Globus pallidus (tissue), 1 donor: ENCODE measurements at places on chromosomes 5 and 9.

- no peak for DNase-seq
Observed at GRCh38 chr9:124496463-124496862, 10.7 kb downstream of the NR5A1 start.

- no peak for DNase-seq
Observed at GRCh38 chr9:137127301-137128157, 11.4 kb upstream of the GRIN1 start.

GRCh38 chr9:113219186-113219936 lies 1.7 kb downstream of the FKBP15 start:
- peak; percentile 33 for DNase-seq

GRCh38 chr5:177470759-177471536 lies 2.5 kb downstream of the DBN1 start:
- DNase-seq: no peak

GRCh38 chr5:76610196-76610595 lies 13.0 kb downstream of the F2RL2 start:
- no peak for DNase-seq

GRCh38 chr5:113145757-113146387 lies 169.3 kb downstream of the DCP2 start:
- no peak for DNase-seq

DNA sequence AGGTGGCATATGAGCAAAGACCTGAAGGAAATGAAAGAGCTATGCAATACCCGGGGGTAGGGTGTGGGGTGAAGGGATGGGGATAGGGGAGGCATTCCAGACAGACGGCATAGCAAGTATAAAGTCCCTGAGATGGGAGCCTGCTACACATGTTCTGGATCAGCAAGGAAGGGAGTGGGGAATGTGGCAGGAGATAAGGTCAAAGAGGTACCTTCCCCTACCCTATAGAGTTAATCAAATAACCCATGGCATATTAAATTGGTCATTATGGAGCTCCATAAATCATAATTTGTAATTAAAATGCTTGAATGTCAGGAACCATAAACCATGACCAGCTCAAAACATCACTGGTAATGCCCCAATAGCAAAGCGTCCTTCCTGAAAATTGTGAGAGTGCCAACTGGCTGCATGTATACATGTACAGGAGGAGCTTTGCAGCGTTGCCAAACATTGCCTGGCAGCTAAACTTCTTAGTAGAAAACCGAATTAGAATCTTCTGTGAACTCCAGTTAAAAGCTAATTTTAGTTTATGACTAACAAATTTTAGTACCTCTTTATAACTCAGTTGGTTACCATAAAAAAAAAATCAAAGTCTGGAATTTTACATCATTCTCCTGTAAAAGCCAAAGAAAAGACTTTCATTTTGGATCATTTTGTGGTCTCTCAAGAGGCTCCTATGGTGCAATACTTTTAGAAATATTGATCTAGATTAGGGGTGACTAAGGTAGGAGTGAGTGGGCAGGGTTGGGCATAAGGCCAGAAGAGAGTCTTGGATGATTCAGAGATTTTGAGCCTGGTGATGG lies 4.7 kb downstream of the DNAI1 start:
- DNase-seq: no peak

DNA sequence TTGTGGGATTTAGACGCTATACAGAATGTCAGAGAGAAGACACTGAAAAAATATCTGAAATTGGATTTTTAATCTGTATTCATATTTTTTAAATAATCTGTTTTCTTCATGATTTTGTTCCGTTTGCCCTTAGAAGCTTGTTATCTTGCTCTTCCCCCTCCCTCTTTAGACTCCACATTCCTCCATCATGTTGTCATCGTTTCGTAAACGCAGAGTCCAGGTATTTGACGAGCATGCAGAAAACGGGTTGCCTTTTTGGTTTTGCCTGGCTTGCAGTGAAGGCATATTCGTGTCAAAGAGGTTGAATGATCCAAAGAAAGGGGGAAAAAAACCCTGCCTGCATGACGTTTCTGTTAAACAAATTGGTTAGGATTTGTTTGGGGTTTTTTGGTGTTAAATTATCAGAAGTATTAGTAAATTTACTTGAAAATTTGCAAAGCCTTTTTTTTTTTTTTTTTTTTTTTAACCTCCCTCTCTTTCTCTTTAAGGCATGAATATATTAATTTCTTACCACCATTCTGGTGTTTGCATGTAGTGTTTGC lies 2.9 kb downstream of the SPTAN1 start:
- DNase-seq: no peak

- DNase-seq: no peak
Observed at GRCh38 chr9:134223091-134223490, 58.7 kb upstream of the RNU6ATAC start.

DNA sequence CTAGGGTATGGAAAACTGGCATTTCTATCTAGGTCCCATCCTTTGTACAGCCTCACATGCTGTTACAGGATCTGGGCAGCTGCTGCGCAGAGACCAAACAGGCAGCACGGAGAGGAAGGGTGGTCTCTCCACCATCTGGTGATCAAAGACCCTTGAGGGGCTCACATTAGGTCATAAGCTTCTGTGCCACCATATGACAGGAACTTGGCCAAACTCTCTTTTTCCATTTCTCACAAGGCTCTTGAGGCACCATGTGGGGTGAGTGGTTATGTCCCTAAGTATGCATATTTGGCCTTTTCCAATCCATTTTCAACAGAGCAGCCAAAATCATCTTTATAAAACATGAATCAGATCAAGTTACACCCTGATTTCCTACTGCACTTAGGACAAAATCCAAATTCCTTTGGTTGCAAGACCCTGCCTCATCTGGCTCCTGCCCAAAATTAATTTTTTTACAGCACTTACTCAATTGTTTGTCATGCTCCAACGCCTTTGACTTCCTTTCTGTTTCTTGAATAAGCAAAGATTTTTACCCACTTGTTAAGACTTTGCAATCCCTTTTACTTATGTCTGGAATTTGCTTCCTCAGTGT lies 730.0 kb downstream of the MAT2B start:
- DNase-seq: no peak

- no peak for DNase-seq
Observed at GRCh38 chr5:100407053-100407452, 128.1 kb upstream of the FAM174A start.

DNA sequence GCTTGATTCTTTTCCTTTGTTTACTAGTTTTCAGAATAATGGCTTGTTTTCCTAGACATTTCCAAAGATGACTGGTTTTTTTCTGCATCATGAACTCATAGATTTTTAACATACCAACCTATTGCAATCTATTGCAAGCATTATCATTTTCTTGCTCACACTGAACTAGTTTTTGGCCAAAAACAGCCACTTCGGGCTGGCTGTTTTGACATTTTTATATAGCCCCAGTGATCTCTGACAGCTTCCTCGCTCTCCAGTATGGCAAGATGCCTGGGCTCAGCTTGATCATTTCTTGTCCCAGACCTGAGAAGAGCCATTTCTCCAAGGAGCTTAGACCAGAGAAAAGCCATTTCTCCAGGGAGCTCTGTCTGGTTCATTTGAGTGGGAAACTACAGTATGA lies 94.3 kb upstream of the MAMDC2 start:
- DNase-seq: no peak

DNA sequence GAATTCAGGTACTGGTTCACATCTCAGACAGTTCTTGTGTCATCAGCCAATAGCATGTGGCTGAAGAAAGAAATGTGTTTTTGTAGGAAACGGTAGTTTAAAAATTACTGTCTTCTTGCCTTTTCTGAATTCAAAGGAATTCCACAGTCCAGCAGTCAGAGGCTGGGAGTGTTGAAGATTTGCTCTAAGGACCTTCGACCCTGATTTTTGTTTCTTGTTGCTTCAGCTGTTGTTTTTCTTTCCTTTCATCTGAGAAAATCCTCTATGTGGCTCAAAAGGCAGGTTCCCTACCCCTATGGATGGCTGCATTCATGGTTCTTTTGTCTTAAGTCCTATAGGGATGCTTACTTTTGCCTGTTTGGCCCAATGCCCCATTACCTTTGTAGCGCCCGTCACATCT lies 304.9 kb downstream of the TMEM167A start:
- no peak for DNase-seq

DNA sequence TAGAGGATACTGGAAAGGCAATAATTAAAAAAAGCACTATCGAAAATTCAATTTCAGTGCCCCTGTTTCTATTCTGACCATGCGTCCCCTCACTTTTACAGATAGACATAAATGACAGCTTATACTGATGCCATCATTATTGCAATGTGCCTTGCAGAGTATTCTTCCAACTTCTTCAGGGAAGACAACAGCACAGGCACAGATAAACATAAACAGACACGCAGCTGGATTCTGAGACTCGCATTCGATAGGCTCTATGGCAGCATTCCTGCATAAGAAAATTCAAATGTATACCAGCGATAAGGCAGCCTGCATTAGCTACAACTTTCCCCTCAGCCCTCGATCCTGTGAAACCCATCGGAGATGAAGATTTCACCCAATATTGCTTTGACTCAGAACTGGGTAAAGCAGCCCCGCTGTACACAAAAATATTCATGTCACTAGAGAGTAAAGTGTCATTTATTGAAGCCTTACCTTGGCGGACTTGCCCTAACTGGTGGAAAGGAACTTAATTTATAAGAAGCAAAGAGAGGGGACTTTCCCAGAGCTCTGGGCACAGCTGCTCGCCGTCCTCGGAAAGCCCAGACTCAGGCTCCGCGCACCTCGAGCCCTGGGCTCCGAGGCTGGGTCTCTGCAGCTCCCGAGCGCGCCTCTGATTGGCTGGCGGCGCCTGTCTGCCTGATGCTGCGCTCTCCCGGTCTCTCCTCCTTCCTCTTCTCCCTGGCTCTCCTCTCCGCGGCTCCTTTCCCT lies at the start of gene CDH18:
CDH18 (minus strand) TSS at position 589 of the 750 bp plus-strand sequence. CDS start 149,214 bp downstream, outside the sequence.
- DNase-seq: peak; percentile 49

DNA sequence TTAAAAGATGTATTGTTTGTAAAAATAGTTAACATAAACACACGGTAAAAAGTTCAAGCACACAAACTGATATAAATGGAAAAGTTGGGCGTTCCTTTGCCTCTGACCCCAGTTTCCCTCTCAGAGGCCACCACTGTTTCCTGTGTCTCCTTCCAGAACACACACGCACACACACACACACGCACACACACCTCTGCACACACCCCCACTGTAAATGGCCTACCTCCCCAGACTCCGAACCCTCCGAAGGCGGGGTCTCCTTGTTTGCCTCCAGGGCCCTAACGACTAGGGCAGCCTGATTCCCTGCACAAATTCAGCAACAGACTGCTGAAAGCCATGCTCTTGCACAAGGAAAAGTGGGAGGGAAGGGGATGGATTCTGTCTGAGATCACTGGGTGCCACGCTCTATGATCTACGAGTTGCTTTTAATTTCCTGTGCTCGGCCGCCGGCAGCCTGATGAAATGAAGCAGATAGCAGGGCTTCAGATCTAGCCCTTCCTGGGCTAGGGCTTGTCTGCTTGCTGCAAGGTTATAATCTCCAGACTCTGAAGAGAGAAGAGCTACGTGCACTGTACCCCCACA lies 184.0 kb upstream of the IL12B start:
- DNase-seq: no peak

GRCh38 chr5:95124731-95125130 lies 160.2 kb downstream of the MCTP1 start:
- no peak for DNase-seq

GRCh38 chr5:98363157-98363556 lies 410.3 kb upstream of the RGMB start:
- DNase-seq: no peak

GRCh38 chr9:136119061-136119882 lies 597 bp upstream of the TMEM250 start:
- DNase-seq: no peak

GRCh38 chr5:150651924-150652671 lies 9.0 kb upstream of the MYOZ3 start:
- no peak for DNase-seq

- no peak for DNase-seq
Observed at GRCh38 chr9:104287253-104287878, 193.3 kb downstream of the SMC2 start.

GRCh38 chr5:43019614-43020398 lies 20.3 kb downstream of the ANXA2R start:
- DNase-seq: no peak

DNA sequence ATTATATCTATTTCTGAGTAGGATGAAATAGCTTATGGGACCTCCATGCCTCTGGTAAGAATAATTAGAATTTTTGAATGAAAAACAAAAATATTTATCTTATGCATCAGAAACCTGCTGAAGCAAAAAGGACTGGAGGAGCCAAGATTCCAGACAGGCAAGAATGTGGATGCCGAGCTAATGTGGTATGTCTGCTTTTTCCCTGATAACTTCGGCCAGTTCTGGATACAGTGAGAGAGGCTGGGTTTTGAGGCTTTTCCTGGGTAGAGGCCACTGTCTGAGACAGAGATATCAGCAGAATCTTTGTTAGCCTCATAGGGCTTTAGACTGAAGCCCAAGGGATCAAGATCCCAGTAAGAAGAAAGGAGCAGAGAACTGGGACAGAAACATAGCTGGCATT lies 5.2 kb upstream of the CTNND2 start:
- DNase-seq: no peak

DNA sequence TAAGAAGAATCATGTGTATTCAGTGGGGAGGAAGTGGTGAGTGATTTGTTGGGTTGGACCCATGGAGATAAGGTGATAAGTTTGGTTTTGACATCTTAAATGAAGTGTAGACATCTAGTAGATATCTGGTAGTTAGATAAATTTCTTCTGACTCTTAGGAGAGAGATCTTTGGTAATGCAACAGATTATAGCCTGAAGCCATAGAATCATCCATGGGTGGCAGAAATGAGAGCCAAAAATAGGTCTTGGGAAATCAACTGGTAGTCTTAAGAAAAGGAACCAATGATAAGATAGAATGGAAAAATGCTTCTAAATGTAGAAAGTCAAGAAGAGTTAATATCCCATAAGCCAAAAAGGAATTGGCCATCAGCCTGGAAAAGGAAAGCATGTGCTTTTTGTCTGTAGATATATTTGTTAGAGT lies 532.7 kb upstream of the GRAMD2B start:
- no peak for DNase-seq

DNA sequence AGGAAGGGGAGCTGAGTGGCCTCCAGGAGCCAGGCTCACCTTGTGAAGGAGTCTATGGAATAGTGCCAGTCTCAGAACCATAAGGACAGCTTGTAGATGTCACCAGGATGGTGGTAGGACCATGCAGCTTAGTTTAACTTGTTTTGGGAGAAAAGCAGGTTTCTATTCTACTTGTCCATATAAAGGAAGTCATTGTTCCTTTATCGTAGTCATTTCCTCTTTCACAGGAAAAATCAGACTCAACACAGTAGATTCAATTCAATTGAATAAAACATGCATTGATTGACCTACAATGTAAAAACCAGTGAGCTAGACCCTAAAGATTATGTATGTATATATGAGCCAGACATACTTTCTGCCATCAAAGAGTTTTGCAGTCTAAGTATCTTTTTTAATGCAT lies 53.3 kb downstream of the MEGF10 start:
- no peak for DNase-seq

DNA sequence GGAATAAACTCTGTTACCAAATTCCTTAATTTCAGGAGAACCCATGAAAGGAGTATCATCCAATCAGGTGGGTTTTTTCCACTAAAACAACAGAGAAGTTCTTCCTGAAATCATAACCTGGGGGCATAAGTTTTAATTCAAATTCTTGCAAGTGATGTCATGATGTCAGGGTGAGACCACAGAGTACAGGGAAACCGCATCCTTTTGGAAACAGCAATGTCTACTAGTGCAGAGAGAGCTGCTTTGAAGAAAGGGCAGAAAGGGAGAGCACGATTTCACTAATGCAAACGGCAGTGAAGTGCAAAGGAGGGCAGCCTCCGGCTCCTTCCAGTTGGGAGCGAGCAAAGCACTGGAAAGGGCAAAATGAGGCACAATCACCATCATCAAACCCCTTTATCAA lies 20.6 kb upstream of the CMBL start:
- DNase-seq: no peak

- DNase-seq: no peak
Observed at GRCh38 chr5:54882101-54882500, 103.3 kb downstream of the ESM1 start.
